ENCODE measurements at places on chromosomes 13 and 19.

DNA sequence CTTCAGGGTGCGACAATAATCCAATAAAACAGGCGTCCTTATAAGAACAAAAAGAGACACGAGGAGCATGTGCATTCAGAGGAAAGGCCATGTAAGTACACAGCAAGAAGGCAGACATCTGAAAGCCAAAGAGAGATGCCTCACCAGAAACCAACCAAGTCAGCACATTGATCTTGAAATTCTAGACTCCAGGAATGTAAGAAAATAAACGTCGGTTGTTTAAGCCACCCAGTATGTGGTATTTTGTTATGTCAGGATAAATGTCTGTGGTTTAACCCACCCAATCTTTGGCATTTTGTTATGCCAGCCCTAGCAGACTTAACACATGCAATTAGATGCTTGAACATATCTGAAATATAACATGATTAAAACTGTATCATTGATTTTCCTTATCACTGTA lies 452.0 kb downstream of the SLITRK6 start:
- DNase-seq, result no peak

- DNase-seq, result no peak
Measured at GRCh38 chr19:33448159-33448516, 73.5 kb downstream of the PEPD start.

- DNase-seq, result peak; percentile 35
Measured at GRCh38 chr19:50046649-50047503, 21.1 kb downstream of the ZNF473 start.

DNA sequence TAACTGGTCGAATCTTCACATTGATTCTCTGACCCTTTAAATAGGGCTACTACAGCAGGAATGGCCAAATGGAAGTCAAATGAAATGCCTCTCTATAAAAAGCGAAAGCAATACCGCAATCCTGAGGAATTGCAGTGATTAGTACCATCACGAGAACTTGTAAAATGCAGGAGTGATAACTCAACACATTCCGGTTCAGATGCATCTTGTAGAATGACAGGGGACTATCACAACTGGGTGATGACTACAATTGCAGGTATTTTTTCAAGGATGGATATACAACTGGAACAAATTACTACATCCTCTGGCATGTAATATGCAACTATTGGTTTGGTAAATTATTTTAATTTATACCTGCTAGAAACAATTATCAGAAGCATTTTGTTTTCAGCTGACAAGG lies 140.4 kb downstream of the PCDH20 start:
- no peak for DNase-seq

- no peak for DNase-seq
Measured at GRCh38 chr19:4577020-4577782, 17.7 kb upstream of the SEMA6B start.

- DNase-seq, result no peak
Measured at GRCh38 chr19:13104848-13105711, 2.4 kb upstream of the LYL1 start.

- no peak for DNase-seq
Measured at GRCh38 chr13:39528661-39528980, 74.4 kb downstream of the LHFPL6 start.

DNA sequence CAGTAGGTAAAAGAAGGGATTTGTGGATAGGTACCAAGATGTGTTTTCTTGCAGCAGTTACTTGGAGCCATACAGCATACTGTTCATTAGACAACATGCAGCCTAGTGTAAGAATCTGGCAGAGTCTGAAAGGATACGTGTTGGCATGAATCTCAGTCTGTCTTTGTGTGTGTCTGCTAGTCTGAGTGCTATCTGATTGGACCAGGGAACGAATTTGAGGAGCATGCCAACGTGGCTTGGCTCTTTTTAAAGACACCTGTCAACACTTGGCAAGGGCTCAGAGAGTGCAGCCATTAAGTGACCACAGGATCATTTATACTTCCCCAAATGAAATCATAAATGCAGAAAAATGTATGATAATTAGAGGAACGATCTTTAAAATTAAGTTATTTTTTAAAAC lies 27.6 kb upstream of the ATXN8OS start:
- no peak for DNase-seq

DNA sequence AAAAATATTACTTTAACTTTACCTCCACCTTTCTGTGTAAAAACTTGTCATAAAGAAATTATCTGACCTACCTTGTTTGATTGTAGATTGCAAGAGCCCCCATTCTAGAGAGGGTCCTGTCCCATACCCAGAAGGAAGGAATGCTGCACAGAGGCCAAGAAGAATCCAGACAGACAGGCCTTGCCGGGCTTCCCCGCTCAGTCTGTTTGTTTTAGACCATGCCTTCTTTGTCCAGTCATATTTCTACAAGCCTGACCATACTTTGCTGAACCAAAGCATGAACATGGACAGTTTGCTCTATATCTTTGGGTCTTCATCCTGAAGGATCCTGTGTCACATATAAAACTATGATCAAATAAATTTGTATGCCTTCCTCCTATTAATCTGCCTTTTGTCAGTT lies 95.8 kb upstream of the MYCBP2 start:
- DNase-seq, result no peak

GRCh38 chr13:112859128-112859816 lies 109.7 kb upstream of the MCF2L start:
- no peak for DNase-seq

GRCh38 chr13:102138635-102139190 lies 263.1 kb downstream of the FGF14 start:
- no peak for DNase-seq

DNA sequence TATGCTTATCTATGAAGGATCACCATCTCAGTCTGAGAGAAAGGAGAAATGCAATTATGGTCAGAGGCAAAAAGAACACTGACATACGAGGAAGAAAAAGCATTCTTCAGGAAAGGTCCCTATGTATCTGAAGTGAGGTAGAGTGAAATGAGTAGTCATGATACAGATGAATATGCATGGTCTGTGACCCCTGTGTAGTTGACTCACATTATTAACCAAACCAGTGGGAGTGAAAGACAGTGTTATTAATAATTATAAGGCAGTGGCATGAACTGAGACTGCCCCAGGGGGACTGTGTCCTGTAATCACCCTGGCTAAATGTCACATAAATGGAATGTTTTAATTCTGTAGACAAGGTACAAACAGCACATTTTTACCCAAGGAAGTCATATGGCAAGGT lies 1320.2 kb upstream of the PCDH9 start:
- no peak for DNase-seq

DNA sequence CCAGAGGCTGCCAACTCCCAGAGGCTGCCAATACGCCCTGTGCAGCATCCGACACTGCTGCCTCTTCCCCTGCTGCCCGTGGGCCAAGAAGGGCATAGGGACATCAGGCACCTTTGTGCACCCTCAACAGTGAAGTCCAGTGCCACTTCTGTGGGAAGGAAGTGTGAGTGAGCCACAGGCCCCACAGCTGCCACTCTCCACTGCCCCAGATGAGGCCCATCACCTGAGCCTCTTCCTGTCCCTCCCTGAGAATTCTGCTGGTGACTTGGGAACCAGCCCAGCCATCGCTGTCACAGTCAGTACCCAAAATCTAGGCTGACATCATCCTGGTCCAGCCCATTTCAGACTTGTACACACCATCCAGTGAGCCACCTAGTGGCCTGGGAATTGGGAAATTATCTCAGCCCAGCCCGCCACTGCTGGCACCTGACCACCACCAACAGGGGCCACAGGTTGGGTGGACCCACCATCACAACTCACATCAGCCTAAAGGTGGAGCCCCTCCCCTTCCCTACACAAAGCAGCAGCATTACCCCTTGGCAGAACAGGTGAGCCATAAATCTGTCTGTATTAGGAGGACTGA lies 733.9 kb upstream of the KLHL1 start:
- DNase-seq, result no peak
